ENCODE measurements at places on chromosomes 3 and 15.

GRCh38 chr3:11553436-11554235 is 90.1 kb downstream of the VGLL4 start:
- no peak for DNase-seq

GRCh38 chr15:74253211-74253921 is 17.2 kb downstream of the CCDC33 start:
- DNase-seq, result no peak

GRCh38 chr15:89803941-89804800 is 10.5 kb downstream of the ANPEP start:
- DNase-seq, result no peak

DNA sequence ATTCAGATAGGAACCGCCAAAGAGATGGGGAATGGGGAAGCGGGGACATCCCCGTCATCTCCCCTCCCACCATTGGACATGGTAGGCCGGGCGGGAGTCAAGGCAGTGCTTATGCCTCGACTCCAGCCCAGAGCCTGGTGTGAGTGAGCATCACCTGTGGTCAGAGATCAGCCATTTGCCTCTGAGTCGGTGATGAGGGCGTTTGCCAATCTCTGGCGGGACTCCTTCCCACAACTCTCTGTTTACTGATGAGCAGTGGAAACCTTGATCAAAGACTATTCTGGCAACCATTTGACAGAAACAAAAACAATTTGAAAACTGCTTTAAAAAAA is 63.9 kb upstream of the HES1 start:
- no peak for DNase-seq

- no peak for DNase-seq
Measured at GRCh38 chr3:197953881-197954280, 3.9 kb downstream of the RPL35A start.

GRCh38 chr15:59879506-59880265 is 124.4 kb upstream of the FOXB1 start:
- no peak for DNase-seq

DNA sequence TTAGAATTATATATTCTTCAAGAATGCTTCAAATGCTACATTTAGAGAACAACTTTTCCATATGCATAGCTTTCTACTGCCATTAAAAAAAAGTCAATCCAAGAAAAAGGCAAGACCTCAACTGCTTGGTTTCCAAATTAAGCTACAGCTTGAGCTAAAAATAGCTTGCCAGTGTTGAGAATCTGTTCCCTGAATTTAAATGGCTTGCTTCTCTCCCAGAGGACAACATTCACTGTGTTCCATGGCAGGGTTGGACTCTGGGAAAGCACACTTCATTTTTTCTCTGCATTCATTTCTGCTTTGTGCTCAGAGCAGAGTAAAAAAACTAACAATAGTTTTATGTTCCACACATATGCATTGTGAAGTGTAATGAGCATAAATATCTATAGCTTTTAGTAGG is 50.3 kb upstream of the ACTL6A start:
- no peak for DNase-seq

GRCh38 chr3:151011427-151011826 is 38.9 kb upstream of the CLRN1 start:
- DNase-seq, result no peak

- no peak for DNase-seq
Measured at GRCh38 chr3:132961991-132962390, 76.2 kb upstream of the TMEM108 start.

GRCh38 chr15:60000824-60001609 is 3.1 kb upstream of the FOXB1 start:
- no peak for DNase-seq

DNA sequence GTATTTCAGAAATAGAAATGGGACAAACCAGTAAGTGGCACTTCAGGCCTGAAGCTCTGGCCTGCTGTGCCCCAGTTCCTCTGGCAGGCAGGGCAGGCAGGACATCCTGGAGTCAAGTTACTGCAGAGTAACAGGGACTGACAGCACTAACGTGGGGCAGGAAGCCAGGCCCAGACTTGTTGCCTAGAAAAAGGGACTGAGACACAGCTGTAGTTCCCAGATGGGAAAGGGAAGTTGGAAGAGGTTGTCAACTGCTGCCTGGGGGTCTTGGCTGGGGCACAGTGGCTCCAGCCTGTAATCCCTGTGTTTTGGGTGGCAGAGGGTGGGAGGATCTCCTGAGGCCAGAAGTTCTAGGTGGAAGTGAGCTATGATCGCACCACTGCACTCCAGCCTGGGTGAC is 171.9 kb downstream of the FMN1 start:
- DNase-seq, result no peak

- DNase-seq, result no peak
Measured at GRCh38 chr3:145716519-145716918, 444.5 kb downstream of the PLOD2 start.

DNA sequence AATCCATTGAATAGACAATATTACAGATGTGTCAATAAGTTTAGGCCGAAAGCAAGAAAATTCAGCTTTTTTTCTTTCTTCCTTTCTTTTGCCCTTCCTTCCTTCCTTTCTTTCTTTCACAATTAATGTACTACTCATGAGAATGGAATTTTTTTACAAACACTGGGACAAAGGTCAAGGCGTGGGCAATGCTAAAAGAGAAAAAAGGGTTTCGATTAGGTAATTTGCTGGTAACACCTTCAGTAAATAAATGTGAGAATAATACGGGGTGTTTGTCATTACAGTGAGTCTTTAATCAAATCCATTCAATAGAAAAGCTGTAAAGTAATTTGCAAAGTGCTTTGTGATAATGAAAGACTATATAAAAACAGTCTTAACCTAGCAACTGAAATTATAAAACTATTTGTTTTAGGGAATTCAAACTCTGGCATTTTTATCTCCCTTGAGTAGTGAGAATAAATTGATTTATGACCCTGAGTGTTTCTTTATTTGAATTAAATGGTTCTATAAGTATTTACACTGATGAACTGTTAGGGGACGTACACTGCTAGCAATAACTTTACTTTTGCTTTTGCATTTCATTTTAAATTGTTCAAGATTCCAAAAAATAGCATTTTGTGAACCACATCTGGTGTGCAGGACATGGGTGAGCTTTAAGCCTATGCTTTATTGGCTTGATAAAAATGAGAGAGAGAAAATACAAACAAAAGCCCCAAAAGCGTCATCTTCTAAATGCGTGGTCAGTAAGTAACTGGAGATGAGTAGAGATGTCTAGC is 104.2 kb upstream of the THRB start:
- DNase-seq, result no peak

DNA sequence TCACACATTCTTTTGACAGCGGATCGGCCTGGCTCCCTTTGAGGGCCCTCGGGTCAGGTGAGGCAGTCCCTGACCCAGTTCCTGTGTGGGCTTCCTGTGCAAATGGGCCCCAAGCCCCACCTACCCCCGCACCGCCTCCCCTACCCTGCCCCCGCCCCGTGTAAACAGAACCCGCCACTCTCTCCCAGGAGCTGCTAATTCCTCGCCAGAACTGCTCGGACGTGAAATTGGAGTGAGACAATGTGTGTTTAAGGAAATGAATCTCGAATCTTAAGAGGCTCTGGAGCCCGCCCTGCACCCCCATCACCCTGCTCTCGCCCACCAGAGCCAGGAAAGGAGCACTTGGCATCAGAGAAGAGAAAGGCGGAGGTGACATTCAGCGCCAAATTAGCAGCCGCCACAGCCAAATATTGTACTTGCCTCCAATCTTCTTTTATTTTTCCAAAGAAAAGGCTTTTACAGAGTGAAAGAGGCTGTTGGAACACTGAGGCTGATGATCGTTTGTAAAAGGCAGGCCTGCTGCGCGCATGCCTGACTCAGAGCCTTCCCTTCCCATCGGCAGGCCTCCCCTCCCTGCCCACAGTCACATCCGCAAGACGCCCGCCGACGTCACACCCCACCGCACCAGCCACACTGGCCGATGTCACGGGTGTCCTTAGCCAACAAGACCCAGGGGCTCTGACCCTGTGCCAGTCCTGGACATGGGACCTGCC is 53.1 kb downstream of the CACNA2D2 start:
- DNase-seq, result no peak

GRCh38 chr15:89371228-89372044 is 36.8 kb upstream of the POLG start:
- DNase-seq, result no peak

GRCh38 chr3:29557186-29557585 is 276.3 kb downstream of the RBMS3 start:
- DNase-seq, result no peak

- no peak for DNase-seq
Measured at GRCh38 chr15:38768970-38769369, 204.4 kb upstream of the RASGRP1 start.

GRCh38 chr3:185362850-185363661 is at the start of gene MAP3K13:
MAP3K13 (plus strand) TSS chr3:185363136; CDS start chr3:185428582, 65,446 bp downstream.
- DNase-seq, result peak; percentile 85

GRCh38 chr3:7209098-7209497 is 348.2 kb downstream of the GRM7 start:
- no peak for DNase-seq

DNA sequence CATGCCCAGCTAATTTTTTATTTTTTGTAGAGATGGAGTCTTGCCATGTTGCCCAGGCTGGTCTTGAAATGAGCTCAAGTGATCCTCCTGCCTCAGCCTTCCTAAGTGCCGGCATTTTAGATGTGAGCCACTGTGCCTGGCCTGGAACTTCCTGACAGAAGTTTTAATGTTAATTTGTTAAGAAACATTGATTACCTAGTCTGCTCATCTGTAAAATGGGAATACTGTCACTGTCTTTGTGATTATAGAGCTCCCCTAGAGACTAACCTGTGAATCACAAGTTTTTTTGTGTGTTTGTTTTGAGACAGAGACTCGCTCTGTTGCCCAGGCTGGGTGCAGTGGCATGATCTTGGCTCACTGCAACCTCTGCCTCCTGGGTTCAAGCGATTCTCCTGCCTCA is 4.3 kb upstream of the EIF3J start:
- DNase-seq, result no peak

- DNase-seq, result no peak
Measured at GRCh38 chr3:152915695-152916094, 80.8 kb downstream of the P2RY1 start.

GRCh38 chr3:62614527-62614926 is 241.2 kb upstream of the FEZF2 start:
- DNase-seq, result no peak

DNA sequence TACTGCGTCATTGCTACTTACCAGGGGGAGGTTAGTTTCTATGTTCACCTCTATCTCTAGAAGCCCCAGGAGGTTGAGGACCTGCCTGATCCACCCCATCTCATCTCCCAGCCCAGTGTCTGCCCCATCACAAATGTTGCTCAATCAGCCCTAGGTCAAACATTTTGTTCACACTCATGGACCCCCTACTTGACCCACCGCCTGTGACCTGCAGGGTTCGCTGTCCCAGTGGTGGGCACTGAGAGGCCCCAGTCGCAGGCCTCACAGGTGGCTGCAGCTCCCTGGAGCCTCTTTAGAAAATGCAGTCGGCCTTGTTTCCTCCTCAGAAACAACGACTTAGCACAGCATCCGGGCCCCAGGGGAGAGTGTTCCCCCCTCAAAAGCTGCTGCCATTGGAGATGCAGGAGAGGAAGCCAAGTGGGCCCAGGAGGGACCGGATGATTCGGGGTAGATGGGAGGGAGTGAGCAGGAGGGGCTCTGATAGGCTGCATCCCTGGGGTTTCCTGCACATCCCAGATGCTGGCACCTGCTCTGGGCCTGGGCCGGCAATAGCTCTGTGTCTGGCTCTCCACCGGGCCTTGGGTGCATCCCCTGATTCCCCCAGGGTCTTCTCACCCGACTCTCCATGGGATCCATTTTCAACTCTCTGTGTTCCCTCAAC is 18.4 kb upstream of the INSYN1 start:
- DNase-seq, result no peak

- no peak for DNase-seq
Measured at GRCh38 chr3:107216711-107217110, 160.5 kb upstream of the CCDC54 start.

- DNase-seq, result no peak
Measured at GRCh38 chr3:77687545-77687944, 647.6 kb downstream of the ROBO2 start.

DNA sequence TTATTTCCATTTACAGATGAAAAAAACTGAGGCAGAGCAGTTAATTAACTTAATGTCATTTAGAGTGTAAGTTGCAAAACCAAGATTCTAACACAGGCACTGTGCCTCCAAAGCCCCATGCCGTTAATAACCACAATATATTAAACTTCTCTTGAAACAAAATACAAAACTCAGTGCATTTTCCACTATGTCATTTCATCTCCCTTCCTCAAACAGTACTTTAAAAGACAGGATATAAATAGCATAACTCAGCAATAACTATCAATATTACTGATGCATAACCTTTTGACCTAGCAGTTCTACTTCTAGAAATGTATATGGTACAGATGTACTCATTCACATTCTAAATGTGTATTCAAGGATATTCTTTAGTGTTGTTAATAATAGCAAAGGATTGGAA is 5.1 kb upstream of the TASOR start:
- no peak for DNase-seq

DNA sequence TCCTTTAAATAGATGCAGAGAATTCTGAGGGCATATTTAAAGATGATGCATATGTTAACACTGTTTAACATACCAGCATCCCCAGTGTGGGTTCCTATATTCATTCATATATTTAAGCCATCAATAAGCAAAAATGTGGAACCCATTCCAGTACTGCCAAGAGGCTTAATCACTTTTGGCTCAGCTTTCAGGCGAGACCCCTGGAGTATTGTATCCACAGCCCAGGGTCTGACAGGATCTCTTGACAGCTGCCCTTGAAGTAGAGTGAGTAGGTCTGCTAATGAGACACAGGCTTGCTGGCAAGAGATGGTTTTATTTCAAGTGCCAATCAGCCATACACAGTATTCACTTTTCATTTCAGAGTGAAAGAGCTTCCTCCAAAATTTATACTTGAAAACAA is 367.3 kb downstream of the OCA2 start:
- DNase-seq, result no peak

- DNase-seq, result no peak
Measured at GRCh38 chr15:74865316-74865715, 7.8 kb downstream of the SCAMP2 start.

DNA sequence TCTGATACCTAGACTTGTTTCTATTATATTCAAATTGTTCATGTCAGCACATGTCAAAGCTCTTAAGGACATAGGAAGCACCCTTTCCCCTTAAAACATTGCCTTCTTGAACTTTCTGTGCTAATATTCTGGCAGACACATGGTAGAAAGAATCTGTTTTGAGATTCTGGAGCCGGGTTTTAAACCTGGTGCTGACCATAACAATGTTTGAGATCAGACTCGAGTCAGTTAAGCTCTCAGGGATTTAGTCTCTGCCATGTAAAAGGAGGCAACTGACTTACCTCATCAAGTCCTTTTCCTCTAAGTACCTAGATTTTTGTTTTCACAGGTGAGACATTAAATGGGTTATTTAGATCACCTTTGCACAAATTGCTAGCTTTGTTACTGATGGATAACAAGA is 38.9 kb downstream of the RBMS3 start:
- DNase-seq, result no peak

DNA sequence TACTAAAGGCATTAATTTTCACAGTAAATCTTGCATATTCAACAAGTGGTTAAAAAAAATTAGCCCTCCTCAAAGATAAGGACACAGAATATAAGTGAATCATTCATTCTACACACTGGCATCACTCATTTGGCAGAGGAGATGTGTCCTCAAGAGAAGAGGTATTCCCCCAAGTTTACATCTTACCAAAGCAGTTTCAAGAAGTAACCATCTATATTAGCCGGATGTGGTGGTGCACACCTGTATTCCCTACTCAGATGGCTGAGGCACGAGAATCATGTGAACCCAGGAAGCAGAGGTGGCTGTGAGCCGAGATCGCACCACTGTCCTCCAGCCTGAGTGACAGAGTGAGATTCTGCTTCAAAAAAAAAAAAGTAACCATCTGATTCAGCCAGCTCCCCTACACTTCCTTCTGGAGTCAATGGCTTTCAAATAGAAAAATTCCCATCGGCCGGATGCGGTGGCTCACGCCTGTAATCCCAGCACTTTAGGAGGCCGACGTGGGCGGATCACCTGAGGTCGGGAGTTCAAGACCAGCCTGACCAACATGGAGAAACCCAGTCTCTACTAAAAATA is 15.4 kb downstream of the RAF1 start:
- DNase-seq, result no peak
